ENCODE measurements at places on chromosomes 13 and 19.

GRCh38 chr13:46683676-46684260 is 113.2 kb downstream of the ESD start:
- DNase-seq, result no peak

GRCh38 chr13:31008400-31009115 is 76.1 kb downstream of the TEX26 start:
- no peak for DNase-seq

DNA sequence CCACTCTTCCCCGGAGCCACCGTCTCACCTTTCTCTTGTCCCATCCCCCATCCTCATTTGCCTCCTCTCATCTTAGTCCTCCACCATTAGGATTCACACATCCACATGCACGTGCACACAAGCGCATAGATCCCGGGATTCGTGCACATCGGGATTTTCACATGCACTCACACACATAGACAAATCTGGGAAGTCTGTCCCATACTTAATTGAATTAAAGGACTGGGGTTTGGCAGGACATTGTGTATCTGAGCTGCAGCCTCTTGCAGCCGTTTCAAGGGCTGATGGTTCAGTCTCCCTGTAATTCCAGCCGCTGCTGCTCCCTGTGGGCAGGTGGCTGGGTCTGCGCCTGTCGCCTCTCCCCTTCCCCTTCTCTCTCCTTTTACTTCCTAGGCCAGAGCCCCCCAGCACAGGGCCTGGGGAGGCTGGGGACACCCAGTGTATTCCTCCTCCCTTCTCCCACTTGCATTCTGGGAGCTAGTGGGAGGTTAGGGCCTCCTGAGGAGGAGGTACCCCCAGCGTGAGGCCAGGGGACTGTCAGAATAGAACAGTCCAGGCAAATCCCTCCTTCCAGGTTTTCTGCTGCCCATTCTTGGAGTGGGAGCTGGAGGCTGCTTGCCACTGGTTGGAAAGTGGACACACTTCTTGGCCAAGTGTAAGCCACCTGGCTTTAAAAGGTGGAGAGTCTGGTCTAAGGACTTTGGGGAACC is 43.6 kb downstream of the LYL1 start:
- no peak for DNase-seq

GRCh38 chr13:99350191-99350590 is 43.0 kb upstream of the GPR183 start:
- DNase-seq, result no peak

- DNase-seq, result no peak
Measured at GRCh38 chr13:25281193-25281934, 5.9 kb downstream of the MTMR6 start.

GRCh38 chr13:83151308-83151660 is 731.0 kb downstream of the SLITRK1 start:
- no peak for DNase-seq

DNA sequence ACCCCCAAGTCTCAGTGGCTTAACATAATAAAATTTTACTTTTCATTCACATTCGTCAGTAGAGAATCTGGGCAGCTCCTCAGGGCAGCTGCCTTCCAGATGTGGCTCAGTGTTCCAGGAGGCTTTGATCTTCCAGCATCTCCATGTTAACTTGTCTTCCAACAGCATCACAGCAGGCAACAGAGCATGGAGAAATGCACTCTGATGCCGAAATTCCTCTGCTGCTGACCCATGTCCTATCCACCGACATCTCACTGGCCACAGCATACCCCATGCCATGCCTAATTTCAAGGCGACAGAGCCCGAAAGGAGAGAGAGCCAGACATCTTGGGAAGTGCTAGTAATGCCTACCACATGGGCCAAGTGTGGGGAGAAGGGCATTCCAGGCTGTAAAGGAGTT is 64.9 kb upstream of the MEDAG start:
- no peak for DNase-seq

- DNase-seq, result no peak
Measured at GRCh38 chr13:25752957-25753551, 298.8 kb downstream of the SHISA2 start.

- DNase-seq, result no peak
Measured at GRCh38 chr13:53075356-53076041, 46.9 kb downstream of the OLFM4 start.

DNA sequence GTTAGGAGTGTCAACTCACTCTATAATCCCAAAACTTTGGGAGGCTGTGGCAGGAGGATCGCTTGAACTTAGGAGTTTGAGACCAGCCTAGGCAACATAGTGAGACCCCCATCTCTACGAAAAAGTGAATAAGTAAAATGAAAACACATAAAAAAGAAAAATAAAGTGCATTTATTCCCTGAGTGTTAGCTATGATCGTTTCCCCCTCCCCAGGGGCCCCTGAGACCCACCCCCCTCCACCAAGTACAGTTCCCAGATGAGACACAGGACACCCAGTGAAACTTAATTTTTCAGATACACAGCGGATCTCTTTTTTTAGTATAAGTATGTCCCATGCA is 28.6 kb upstream of the NANOS3 start:
- DNase-seq, result no peak

DNA sequence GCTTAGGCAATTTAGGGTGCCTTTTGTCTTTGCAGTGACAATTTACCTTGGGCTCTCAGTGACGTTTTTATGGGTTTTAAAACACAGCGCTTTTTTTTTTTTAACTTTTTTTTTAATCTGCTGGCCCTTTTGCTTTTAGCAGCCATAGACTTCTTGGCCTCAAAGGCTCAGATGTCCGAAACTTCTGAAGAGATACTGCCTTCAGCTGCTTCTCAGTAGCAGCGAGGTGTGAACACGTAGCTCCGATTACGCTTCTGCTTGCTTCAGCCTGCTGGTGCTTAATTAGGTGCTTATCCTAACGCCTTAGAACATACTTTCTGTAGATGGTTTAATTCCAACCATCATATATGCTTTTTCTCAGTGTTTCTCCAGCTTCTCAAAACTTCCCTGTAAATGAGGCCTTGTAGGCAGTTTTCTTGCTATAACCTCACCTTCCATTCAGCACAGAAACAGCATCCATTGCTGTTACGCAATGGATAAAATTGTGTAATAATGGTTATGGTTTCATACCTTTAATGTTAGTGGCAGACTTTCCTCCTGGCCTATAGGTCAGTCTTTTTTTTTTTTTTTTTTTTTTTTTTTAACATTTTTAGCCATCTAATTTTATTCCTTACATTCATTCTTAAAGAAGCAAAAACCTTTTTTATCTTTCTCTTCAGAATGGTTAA is 723.9 kb downstream of the GPC5 start:
- DNase-seq, result no peak

GRCh38 chr13:94346261-94347019 is 133.0 kb downstream of the DCT start:
- no peak for DNase-seq

DNA sequence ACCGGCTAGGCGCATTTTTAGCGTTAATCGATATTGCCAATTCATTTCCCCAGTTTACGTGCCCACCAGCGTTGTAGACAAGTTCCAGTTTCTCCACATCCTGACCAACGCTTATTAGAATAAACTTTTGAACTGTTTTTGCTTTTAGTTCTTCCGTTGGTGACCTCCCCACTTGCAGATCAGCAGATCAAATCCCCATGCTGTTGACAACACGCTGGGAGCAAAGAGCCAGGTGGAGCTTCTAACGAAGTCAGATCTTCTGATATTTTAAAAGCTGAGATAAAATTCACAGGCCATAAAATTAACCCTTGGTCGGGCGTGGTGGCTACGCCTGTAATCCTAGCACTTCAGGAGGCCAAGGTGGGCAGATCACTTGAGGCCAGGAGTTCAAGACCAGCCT is 21.2 kb downstream of the RCN3 start:
- DNase-seq, result no peak

DNA sequence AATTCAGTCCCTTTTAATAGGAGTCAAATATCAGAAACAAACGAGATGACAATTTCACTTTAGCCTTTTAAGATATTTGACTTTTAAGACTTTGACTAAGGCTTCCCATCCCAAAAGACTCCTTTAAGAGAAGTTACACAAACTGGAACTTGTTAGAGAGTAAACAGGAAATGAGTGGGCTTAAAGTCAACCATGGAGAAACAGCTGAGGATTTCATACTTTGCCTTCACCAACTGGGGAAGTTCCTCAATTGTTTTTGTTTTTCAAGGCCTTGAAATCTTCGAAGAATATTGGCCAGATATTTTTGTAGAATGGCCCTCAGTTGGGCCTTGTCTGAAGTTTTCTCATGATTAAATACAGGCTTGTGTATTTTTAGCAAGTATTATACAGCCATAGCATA is 227.3 kb downstream of the POU4F1 start:
- DNase-seq, result no peak

DNA sequence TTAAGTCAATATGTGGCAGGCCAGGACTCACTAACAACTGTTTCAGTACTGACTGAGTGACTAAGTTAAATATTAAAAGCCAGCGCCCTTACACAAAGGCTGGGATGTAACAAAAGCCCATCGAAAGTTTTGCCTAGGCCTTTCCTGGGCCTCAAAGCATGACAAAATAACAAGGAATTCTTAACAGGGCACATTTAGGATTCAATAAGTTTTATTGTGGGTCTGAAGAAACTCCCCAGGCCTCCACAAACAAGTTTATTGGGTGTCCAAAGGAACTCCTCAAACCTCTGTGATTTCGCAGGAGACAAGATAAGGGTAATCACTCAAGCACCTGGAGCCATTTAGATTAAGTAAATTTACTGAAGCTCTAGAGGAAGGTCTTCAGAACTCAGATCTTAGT is 130.7 kb upstream of the SGCG start:
- DNase-seq, result no peak

- no peak for DNase-seq
Measured at GRCh38 chr19:21269813-21270212, 59.4 kb downstream of the ZNF708 start.

GRCh38 chr13:79782541-79783205 is 301.7 kb downstream of the NDFIP2 start:
- peak; percentile 5 for DNase-seq

DNA sequence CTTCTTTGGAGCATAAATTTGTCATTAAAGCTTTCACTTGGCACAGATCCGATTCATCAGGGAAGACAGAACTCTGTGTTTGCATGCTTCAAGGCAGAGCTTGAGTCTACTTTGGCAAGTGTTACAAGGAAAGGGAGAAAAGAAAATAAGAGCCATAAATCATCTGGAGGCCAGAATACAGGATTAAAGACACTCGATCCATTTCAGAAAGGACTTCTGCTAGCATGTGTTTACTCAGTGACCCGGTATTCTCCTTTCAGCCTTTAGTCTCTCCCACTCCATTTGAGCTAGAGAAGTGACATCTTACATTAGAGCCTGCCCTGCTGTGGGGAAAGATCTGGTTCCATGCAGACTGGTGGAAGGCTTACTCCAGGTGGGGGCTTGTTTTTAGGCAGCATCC is 306.4 kb downstream of the KLF5 start:
- DNase-seq, result no peak

DNA sequence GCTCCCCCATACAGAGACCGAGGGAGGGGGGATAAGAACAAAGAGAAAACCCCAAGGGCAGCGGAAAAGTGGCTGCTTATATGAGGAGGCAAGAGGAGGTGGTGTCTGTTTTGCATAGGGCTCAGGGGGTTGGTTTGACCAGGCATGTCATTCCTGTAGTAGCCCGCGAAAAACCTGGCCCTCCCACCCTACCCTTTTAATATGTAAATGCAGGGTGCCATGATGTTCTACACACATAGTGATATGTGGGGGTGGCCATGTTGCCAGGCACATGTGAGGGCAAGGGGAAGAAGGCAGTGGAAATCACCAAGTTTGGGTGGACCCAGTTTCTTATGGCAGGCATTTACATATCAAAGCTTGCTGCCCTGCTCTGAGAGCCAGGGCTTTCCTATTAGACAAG is 203.5 kb upstream of the UBL3 start:
- DNase-seq, result no peak

DNA sequence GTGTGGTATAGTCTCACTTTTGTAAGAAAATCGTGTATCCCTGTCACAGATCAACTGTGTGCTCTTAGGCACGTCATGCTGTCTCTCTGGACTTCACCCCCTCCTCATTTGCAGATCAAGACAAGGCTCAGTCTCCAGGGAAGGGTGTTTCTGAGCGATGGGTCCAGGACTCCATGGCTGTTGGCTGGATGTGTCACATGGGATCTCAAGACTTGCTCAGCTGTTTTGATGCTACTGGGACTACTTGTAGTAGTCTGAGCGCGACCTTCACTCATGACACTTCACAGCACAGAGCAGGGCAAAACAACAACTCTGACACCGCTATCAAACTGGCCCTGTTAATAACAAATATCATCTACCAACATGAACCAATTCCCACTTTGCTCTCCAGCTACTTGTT is 36.2 kb downstream of the SMAD9 start:
- no peak for DNase-seq

GRCh38 chr13:27203854-27204253 is 32.2 kb upstream of the USP12 start:
- DNase-seq, result no peak

GRCh38 chr13:33213024-33213768 is 72.4 kb downstream of the STARD13 start:
- no peak for DNase-seq

- peak; percentile 21 for DNase-seq
Measured at GRCh38 chr19:32976223-32976805, 4.3 kb downstream of the FAAP24 start.

- DNase-seq, result peak; percentile 41
Measured at GRCh38 chr19:47315125-47315821, 5.6 kb downstream of the C5AR1 start.

DNA sequence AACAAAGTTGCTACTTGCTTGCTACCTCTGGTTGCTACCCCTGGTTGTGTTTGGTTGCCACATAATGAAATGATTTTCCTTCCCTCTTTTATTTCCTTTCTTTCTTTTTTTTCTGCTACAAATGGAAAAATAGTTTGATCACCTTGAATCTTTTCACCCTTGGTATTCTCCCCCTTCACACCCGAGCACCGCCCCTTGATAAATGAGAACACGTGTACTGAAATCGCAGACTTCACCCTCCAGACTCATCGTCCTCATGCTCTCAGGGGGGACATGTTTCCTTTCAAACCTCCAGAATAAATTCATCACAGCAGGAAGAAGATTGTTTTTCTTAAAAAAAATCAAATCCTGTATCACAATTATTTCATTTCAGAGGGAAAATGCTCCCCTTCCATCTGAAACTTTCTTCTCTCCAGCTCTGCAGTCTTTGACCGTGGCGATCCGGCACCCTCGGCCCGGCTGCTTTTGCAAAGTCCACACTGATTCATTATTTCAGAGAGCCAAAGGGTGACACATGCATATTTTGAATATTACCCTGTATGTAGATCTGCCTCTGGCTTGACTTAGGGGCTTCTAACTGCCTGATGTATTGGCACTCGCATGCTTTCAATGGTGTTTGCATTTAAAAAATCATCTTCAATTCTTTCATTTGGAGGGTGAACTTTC is 222.6 kb upstream of the MAB21L1 start:
- no peak for DNase-seq

All from substantia nigra (tissue), 51 donors.